Activated CD8-positive, alpha-beta memory T cell treated with anti-CD3 and anti-CD28 coated beads, Interleukin-2, amount 50 U/mL, for 4 hours (primary cell): ENCODE measurements at places on chromosomes 12 and 14.
A peak's percentile ranks its signal among the peaks of the same experiment; 100 is the strongest.

DNA sequence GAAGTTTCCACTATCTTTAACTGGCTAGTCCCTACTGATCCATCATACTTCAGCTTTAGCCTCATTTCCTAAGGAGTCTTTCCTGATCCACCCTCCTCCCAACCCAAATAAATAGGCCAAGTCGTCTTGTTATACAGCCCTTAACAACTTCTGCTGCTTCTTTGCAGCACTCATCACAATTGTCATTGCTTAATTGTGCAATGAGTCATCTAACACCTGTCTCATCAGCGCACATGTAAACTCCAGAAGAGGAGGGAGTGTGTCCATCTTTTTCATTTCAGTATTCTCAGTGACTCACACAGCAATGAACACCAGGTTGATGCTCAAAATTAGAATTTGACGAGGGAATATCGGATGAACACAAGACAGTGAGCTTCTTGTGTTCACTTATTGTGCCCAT, 87.3 kb downstream of the SUDS3 start:
- no peak for DNase-seq

- DNase-seq = no peak
These were observed 55.6 kb upstream of the JDP2 start for GRCh38 chr14:75372260-75372659.

DNA sequence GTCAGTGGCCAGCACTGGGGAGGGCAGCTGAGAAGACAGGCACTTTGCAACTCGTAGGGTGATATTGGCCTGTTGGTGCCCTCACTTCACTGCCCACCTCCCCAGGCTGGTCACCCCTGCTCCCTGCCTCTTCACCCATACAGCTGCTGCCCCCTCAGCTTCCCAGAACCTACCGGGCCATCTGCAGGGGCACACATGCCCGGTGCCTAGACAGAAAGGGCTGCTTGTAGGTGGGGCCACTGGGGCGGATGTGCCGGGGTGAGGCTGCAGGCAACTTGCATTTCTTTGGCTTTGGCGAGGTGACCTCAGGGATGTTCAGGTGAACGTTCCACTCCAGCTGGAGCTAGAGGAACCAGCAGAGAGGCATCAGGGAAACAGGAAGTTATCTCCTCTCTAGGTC, 17.2 kb downstream of the FAM186B start:
- DNase-seq = no peak

DNA sequence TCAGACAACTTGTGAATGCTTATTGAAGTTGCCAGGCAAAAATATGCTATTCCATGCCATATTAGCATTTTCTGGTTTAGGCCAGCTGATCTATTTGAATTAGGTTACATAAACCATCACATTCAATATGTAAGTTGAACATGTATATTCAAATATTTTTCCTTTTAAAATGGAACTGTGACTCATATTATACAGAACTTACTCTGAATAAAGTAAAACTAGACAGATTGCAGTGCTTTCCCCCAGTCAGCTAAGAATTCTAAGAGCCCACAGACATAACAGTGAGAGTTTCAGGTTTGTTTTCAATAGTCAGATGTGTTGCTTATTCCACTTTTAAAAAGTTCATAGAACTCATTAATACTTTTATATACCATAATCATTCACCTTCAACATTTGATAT, 119.8 kb downstream of the MGST1 start:
- DNase-seq = no peak

DNA sequence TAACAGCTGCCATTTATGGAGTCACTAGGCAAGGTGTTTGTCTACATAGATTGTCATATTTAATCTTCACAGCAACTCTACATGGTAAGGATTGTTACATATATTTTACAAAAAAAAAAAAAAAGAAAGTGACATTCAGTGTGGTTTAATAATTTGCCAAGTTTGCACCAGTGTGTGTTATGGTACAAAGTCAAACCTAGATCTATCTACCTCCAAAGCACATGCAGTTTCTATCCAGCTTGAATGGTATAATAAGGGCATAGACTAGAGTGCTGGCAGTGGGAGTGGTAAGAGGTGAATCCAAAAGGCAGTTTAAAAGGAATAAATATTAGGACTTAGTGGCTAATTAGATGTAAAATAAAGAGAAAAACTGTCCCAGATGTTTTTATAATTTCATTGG, 66.2 kb upstream of the PCNX4 start:
- no peak for DNase-seq

- DNase-seq = no peak
These were observed 123.7 kb upstream of the TMTC1 start for GRCh38 chr12:29907461-29907860.

- no peak for DNase-seq
These were observed 266.9 kb upstream of the PELI2 start for GRCh38 chr14:55851301-55851700.

DNA sequence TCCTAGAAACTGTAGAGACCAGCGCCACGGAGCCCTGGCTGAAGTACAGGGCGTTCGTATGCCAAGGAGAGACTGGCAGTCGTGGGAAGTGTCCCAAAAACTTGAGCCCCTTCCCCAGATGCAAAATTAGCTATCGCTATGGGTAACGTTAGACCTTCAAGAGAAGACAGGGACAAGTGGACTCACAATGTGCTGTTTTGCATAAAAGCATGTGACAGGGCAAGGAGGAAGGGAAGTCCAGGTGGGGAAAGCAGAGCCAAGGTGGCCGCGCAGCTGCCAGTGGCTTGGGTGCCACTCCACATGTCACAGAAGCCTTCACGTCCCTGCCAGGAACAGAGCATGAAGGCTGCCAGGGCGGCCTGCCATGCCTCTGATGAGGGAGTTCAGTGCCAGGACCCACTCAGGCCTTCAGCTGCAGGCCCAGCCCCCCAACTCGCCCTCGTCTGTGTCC, 61.2 kb upstream of the DYNC1H1 start:
- DNase-seq = no peak

- no peak for DNase-seq
These were observed 30.7 kb downstream of the TMEM63C start for GRCh38 chr14:77212097-77212870.

- DNase-seq = no peak
These were observed 94.4 kb upstream of the PLEKHG7 start for GRCh38 chr12:92608151-92609091.

GRCh38 chr14:105374389-105374788, 23.9 kb upstream of the TEX22 start:
- DNase-seq = no peak

- no peak for DNase-seq
These were observed 12.4 kb downstream of the MGST1 start for GRCh38 chr12:16359512-16360491.

GRCh38 chr14:102924632-102925588, 2.4 kb downstream of the AMN start:
- DNase-seq = no peak

DNA sequence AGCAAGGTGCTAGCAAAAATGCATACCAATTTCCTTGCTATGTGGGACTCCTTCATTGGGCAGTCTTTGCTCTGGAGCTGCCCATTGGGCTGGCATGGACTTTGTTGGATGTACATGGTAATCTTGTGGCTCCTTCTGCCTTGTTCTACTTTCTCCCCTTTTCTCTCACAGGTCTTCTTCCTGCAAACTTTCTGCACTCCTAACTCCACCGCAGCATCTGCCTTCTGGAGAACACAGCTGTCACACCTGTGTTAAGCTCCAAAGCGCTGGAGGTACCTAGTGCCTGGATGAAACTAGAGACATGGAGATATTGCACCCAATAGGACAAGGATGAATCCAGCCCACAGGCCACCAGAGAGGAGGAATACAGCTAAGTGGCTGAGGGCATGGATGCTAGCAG, 60.7 kb upstream of the CCND2 start:
- DNase-seq = no peak

GRCh38 chr12:71641390-71641789, 22.3 kb downstream of the ZFC3H1 start:
- no peak for DNase-seq

DNA sequence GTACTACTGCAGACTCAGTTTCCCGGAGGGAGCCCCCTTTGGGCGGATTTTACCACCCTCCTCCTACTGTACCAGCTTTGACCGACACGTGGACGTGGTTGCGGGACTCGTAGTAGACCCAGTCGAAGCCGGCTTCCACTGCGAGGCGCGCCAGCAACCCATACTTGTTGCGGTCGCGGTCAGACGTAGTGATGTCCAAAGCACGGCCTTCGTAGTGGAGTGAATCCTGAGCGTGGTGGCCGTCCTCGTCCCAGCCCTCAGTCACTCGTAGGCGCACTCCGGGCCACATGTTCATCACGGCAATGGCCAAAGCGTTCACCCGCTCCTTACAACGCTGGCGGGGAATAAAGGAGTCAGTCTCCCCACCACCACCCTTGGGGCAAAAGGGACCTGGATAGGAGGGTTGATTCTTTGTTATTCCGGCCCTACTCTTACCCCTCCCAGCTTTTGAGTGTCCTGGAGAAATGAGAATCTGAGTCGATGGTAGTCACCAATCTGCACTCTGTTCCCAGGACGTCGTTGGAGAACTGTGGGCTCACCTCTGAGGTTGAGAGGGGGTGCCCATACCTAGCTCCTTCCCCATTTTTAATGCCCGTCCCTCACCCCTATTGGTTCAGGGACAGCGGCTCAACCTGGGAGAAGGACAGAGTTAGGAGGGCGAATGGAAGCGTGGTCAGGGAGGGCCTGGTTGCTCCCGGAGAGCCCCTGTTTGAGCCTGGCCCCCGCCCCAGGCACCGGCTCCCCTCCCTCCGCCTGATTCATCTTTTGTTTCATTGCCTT, 3.4 kb downstream of the DHH start:
- DNase-seq = no peak

DNA sequence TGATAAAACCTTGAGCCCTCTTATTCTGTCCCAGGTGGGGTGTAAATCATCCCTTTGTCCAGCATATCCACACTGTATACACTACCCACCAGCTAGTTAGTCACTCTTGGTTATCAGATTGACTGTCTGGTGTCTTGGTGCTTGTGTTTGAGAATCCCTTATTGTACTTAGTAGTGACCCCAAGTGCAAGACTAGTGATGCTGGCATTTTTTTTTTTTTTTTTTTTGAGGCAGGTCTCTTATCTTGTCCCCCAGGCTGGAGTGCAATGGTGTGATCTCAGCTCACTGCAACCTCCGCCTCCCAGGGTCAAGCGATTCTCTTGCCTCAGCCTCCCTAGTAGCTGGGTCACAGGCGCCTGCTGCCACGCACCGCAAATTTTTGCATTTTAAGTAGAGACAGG, 5.8 kb downstream of the VRK1 start:
- no peak for DNase-seq

GRCh38 chr12:125245581-125246557, 180.6 kb downstream of the AACS start:
- no peak for DNase-seq

DNA sequence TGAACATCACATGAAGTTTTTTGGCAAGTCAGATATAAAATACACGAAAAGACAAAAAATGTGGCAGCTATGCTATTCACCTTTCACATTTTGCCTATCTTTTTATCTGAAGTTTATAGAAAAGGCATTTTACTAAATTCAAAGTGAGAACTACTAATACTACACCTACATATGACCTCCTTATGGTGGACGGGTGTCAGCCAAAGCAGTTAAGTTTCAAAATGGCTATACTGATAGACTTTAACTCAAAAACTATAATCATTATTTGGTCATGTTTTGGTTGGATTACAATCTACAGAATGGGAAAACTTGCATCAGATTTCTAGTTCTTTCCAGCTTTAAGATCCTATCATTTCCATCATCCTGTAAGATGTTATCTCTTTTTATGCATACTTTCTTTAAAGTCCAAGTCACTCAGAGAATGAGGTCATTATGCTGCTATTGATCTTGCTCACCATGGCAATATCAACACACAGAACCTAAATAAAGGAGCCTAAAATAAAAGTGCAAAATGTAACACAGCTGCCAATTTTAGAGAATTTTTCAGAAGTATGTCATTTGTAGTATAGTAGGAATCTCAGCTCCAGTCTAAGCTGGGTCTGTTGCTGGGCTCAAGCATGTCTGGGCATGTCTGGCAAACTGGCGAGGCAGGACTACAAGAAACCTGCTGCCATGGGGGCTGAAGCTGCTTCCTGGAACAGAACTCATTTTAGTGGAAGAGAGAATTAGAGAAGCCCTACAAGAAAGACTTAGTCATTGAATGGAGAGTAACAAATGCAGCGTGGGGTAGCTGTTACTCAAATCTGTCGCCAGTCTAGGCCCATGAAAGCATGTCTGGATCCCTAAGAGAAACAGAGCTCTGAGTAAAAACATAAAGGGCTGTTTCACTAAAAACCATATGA, 7.6 kb upstream of the AEBP2 start:
- DNase-seq = no peak

DNA sequence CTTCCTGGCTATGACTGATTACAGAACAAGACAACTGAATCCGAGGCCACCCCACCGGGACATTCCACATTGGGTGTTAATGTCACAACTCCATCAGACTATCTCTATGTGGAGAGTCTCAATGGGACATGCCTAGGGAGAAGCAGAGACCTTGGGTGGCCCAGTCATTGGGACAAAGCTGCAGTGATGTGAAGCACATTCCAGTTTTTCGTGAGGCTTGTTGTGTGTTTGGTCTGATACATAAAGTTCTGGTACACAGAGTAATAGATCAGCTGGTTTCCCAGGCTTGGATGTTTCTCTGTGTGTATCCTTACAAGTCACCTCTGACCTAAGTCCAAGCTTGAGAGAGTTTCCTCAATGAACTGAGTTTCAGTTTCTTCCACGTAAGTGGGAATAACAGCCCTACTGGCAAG, 42.3 kb downstream of the CPM start:
- no peak for DNase-seq

- DNase-seq = no peak
These were observed 6.0 kb downstream of the TEDC1 start for GRCh38 chr14:105496831-105497591.

DNA sequence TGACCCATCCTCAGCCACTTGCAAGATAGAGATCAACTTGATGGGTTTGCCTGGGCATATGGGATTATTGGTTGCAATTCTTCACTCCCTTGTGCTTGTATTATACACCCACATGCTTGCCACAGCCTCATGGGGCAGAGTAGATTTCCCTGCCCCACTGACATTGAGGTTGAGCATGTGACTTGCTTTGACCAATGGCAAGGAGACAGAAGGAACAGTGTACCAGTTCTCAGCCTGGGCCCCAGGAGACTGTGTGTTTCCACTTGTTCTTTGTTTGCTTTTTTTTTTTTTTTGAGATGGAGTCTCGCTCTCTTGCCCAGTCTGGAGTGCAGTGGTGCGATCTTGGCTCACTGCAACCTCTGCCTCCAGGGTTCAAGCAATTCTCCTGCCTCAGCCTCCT, 31.8 kb downstream of the CALM1 start:
- DNase-seq = no peak

- DNase-seq = no peak
These were observed 51.7 kb downstream of the TRHDE start for GRCh38 chr12:72323881-72324280.

DNA sequence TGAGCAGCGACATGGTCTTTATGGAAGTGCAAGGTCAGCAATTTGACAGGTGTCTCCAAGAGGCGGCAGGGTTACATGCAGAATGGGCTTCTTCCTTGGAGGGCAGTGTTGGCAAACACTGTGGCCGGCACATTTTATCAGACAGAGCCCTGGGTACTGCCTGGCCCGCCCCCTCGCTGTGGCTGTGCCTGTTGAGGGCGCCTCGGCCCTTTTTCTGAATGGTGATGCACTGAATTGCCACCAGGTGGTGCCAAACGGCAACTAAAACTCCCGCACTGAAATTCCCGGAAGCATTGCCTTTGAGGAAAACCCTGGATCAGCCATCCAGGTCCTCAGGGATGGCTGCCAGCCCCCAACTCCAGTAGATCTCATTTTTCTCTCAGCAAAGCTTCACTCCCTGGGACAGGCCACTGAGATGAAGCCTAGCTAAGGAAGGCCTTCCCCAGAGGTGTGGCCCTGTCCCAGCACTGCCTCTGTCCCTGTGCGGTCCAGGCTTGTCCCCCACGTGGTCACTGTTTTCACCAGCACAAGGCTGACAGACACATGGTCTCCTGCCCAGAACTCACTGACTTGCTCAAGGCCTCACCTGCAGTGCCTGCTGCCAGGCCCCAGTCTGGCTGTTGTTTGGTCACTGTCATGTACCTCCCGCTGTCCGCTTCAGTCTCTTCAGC, 73.6 kb downstream of the TESC start:
- peak; percentile 49 for DNase-seq
